ENCODE measurements at places on chromosomes 5 and 9.

DNA sequence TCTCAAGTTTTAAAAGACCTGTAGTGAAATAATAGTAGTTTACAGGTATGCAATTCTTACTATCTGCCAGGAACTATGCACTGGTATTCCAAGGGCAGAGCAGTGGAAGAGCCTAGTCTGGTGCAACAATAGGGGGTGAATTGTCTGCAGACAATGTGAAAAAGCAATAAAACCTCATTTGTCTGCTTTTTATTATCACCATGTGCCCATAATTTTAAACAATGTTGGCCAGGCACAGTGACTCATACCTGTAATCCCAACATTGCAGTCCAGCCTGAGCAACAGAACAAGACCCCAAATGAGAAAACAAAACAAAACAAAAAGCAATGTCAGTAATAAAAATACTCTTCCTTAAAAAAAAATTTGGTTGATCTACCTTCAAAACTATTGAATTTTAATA lies 12.2 kb upstream of the SLC44A1 start:
- no peak overlapping the region for H3K4me3 ChIP-seq
- no peak for DNase-seq
- H3K27ac ChIP-seq, result no peak overlapping the region
- H3K36me3 ChIP-seq, result no peaks in the 10 kb centered on the region

GRCh38 chr5:132012371-132013005 lies 1.0 kb upstream of the ACSL6 start:
- peak; percentile 89 for DNase-seq
- no peak overlapping the region for H3K27ac ChIP-seq
- H3K27me3 ChIP-seq, result peaks cover 92% of the 10 kb centered on the region
- H3K36me3 ChIP-seq, result no peaks in the 10 kb centered on the region
- no peaks in the 10 kb centered on the region for H3K4me1 ChIP-seq

GRCh38 chr5:149578896-149579295 lies 2.4 kb upstream of the ARHGEF37 start:
- peaks cover 15% of the 10 kb centered on the region for H3K4me1 ChIP-seq
- no peak overlapping the region for H3K4me3 ChIP-seq
- H3K27ac ChIP-seq, result no peak overlapping the region
- H3K27me3 ChIP-seq, result no peaks in the 10 kb centered on the region
- H3K36me3 ChIP-seq, result no peaks in the 10 kb centered on the region

- no peak for DNase-seq
- no peak overlapping the region for H3K4me3 ChIP-seq
These were observed 33.8 kb downstream of the RNF145 start for GRCh38 chr5:159175547-159175946.

DNA sequence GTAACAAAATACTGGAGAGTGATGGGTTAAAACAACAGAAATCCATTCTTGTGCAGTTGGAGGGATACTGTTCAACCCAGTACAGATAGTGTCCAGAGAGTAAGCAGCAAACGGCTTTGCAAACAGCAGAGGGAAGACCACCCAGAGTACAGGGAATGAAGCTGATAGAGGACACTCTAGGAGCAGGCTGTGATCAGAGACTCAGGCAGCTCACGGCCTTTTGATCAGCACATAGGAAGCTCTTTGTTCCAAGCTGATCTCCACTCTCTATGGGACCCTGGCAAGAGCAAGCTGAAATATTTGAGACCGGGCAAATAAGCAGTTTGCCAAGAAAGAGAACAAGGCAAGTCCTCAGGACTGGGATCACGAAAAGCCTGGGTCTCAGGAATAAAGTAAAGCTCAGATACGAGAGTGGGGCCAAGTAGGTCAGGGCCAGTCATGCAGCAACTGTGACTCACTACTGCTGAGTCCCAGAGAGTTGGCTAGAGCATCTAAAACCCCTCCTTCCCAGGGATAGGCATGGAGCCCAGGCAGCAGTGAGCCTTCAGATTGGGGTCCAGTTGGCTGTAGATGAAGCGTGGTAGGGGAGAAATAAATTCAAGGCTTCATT lies 52.4 kb downstream of the MELK start:
- no peak overlapping the region for H3K4me3 ChIP-seq
- no peak overlapping the region for H3K27ac ChIP-seq
- H3K4me1 ChIP-seq, result no peaks in the 10 kb centered on the region
- H3K27me3 ChIP-seq, result no peaks in the 10 kb centered on the region
- no peak for DNase-seq

- H3K4me1 ChIP-seq, result no peaks in the 10 kb centered on the region
- H3K4me3 ChIP-seq, result no peak overlapping the region
- no peak overlapping the region for H3K27ac ChIP-seq
- H3K36me3 ChIP-seq, result no peaks in the 10 kb centered on the region
- peaks cover 8% of the 10 kb centered on the region for H3K27me3 ChIP-seq
These were observed 79.9 kb upstream of the OLFM1 start for GRCh38 chr9:135007601-135008000.

GRCh38 chr5:16508730-16509531 lies 43.3 kb upstream of the ZNF622 start:
- peaks cover 12% of the 10 kb centered on the region for H3K4me1 ChIP-seq
- H3K27ac ChIP-seq, result peak overlapping the region; percentile 32
- no peaks in the 10 kb centered on the region for H3K36me3 ChIP-seq
- no peak for DNase-seq
- no peak overlapping the region for H3K4me3 ChIP-seq
